ENCODE measurements at places on chromosomes 5 and 9.

DNA sequence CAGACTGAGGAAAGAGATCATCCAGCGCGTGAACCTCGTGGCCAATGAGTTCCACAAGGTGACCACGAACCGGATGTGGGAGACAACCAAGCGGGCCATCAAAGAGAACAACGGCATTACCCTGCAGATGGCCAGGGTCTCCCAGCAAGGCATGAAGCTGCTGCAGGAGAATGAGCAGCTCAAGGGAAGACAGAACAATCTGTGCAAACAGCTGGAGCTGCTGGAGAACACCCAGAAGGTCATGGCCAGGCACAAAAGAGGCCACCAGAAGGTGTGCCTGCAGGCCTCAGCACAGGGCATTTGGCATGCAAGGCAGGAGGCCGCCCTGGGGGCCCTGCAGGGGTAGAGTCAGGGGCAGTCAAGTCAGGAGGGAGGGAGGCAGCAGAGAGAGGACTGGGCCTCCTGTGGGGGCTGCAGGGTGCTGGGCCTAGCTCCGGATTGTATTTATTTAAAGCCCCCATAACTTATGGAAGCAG, 4.2 kb downstream of the PTRH1 start:
- H3K4me1 ChIP-seq = peaks cover 18% of the 10 kb centered on the region
- no peaks in the 10 kb centered on the region for H3K36me3 ChIP-seq
- DNase-seq = no peak
- H3K4me3 ChIP-seq = no peak overlapping the region

DNA sequence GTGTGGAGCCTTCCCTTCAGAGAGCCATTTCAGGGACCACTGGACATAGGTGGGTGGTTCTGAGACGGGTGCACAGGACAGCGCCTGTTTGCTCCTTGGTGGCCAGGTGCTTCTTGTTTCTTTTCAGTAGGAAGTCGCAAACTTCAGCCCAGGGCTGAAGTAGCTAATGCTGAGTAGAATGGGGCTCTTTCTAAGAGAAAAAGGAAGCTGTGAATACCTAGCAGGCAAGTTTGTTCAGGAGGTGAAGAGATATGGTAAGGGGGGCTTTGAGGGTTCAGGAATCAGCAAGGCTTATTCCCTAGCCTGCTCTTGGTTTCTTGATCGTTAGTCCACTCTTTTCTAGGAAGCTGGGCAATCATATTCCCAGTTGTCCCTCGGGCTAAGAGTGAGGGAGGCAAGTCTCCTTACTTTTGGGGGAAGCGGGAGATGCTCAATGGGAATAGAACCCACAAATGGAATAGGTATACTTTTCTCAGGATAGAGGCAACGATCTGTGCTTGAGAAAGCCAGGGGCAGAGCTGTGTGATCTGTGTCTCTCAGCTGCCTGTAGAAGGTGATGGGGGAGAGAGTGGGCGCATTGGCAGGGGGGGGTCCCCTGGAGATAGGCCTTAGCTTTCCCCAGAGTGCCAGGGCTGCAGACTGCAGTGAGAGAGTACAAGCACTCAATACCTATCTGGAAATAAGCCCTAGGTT, 1.9 kb upstream of the PURA start:
- no peak for DNase-seq
- H3K27ac ChIP-seq = peak overlapping the region; percentile 22
- H3K27me3 ChIP-seq = peaks cover 30% of the 10 kb centered on the region

DNA sequence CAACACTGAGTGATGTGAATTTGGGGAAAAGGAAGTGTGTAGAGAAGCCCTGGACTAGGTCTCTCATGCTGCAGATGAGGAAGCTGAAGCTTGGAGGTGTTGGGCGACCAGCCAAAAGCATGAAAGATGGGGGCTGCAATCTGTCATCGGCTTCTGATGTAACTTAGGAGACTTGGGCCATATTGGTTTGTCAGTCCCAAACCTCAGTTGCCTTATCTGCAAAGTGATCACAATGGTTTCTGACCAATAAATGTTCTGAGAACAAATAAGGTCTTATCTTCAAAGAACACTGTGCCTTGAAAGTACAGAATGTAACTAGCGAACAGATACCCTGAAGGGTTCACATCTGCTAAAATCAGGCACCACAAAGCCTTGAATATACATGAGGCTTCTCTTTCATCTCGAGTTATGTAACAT, 198.4 kb upstream of the NR3C1 start:
- no peak for DNase-seq
- no peaks in the 10 kb centered on the region for H3K27me3 ChIP-seq
- H3K4me1 ChIP-seq = peaks cover 9% of the 10 kb centered on the region
- H3K36me3 ChIP-seq = no peaks in the 10 kb centered on the region
- H3K27ac ChIP-seq = no peak overlapping the region
- no peak overlapping the region for H3K4me3 ChIP-seq

- DNase-seq = no peak
- H3K4me1 ChIP-seq = peaks cover 3% of the 10 kb centered on the region
- H3K36me3 ChIP-seq = no peaks in the 10 kb centered on the region
- H3K27me3 ChIP-seq = no peaks in the 10 kb centered on the region
- H3K27ac ChIP-seq = no peak overlapping the region
- H3K4me3 ChIP-seq = no peak overlapping the region
Measured at GRCh38 chr5:96565582-96566265, 96.5 kb upstream of the CAST start.

DNA sequence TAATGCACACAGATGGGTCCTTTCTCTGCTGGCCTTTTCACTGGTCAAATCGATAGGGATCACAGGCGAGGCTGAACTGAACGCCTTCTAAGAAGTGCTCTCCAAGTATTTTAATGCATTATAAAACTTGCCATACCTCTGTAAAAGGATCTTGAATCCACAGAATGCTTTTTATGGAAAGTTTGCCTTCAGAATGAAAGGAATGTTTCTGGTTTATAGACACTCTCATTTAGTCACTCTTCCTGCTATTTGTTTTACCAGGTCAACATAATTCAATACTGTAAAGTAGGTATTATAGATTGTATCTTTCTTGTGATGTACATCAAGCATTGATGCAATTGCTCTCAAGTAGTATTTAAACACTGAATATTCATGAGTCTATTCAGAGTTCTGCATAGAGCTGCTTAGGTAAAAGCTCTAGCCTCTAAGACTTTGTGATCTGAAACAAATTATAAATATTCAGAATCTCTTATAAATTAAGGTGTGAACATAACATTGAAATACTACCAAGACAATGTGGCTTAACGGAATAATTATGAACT, 308.4 kb downstream of the ISL1 start:
- DNase-seq = no peak
- no peak overlapping the region for H3K4me3 ChIP-seq
- H3K27ac ChIP-seq = no peak overlapping the region
- H3K27me3 ChIP-seq = no peaks in the 10 kb centered on the region

All from heart right ventricle (tissue), 16 donors.